NB4 (cell line): ENCODE measurements at places on chromosomes 4 and X.

GRCh38 chrX:123324625-123325024 is 140.5 kb downstream of the GRIA3 start:
- no peak for DNase-seq

- no peak for DNase-seq
Measured at GRCh38 chr4:6641971-6642320, 1.5 kb downstream of the MRFAP1 start.

DNA sequence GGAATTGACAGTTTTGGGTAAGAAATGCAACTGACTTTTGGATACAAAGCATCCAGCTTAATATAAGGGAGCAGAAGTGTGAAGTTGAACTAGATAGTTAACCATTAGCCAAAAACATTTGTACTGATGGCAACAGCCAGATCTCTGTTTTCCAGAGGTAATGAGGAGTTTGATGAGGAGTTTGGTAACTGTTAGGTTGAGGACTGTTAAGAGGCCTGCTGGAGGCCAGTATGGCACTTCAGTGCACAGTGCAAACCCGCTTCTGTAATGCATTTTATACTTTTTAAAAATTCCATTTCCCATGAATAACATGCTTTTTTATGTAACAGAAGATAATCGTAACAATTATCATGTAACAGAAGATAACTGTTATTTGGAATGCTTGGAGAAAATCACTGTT is 30.0 kb downstream of the CDKL5 start:
- DNase-seq = no peak

DNA sequence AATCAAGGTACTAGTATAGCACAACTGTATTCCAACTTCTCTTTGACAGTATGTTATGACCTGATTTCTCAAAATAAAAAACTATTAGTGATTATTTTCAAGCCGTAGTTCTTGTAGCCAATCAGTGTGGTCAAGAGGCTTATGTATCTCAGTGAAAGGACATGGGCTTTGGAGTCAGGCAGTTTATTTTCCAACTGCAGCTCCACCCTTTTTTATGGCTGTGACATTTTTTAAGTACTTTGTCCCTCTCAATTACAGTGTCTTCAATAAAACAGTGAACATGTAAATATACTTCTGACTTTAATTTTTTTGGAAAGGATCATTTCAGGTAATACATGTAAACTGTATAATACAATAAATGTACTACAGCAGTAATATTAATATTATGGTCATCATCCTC is 30.0 kb downstream of the HTN1 start:
- DNase-seq = no peak

GRCh38 chr4:53598483-53598882 is 7.2 kb upstream of the LNX1 start:
- no peak for DNase-seq

DNA sequence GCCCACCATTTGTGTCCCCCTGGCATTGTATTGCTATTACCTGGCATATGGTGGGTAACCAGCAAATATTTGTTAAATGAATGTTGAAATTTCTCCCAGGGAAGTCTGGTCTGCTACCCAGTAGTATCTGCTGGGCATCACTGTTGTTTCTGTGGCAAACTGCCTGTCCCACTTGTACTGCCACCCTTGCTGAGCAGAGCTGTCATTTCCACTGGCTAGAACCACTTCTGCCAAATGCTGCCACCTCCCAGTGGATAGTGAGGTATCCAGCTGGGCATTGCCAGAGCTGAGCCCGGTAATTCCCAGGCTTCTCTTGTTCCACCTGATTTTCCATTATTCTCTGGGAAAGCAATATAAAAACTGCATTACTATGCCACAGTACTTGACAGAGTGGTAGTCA is 186.7 kb upstream of the NOCT start:
- DNase-seq = no peak

GRCh38 chr4:81724925-81725329 is 253.2 kb upstream of the RASGEF1B start:
- DNase-seq = no peak

- no peak for DNase-seq
Measured at GRCh38 chr4:145154573-145154972, 25.8 kb downstream of the OTUD4 start.

GRCh38 chr4:84803720-84804119 is 162.8 kb downstream of the WDFY3 start:
- no peak for DNase-seq

- peak; percentile 32 for DNase-seq
Measured at GRCh38 chr4:108834835-108835384, 72.1 kb upstream of the ETNPPL start.

GRCh38 chr4:81634165-81634564 is 162.5 kb upstream of the RASGEF1B start:
- no peak for DNase-seq

DNA sequence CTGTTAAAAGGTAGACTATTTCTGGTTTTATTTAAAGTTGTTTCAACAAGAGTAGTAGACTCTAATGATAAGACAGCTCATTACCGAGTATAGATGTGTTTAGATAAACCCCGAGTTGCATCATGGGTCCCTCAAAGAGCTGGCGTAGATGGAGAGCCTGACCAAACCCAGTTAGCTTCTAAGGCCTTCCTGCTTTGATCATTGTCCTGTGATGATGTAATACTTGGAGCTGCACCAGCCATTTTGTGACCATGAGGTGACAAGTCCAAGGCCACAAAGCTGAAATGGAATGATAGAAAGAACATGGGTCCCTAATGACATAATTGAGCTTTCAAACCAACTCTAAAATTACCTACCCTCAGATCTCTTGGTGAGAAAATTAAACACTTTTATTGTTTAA is 66.6 kb upstream of the TAB3 start:
- DNase-seq = no peak

GRCh38 chr4:185911556-185912064 is 99.6 kb upstream of the SORBS2 start:
- DNase-seq = no peak

GRCh38 chr4:176968094-176968493 is 175.4 kb upstream of the VEGFC start:
- DNase-seq = no peak

DNA sequence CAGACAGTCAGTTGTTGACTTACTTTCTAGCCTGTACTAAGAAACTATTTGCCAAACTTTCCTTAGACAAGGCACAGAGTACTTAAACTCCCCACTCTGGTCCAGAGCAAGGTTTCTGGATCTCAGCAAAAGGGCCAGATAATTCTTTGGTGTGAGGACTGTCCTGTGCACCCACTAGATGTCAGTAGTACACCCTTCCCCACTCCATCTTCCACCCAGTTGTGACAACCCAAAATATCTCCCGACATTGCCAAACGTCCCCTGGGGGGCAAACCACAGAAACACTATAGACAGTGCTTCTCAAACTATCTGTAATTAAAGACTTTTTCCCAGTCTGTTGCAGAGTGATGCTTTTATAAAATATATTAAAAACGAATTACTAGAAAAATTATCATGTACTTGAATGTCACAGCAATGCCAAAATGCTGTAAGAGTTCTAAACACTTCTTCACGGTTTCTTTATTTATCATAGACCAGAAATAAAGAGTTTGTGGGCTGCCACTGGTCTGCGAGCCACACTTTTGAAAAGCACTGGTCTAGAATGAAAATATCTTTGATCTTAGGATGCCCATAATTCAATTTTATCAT is 203.5 kb downstream of the PRDM5 start:
- peak; percentile 57 for DNase-seq

GRCh38 chr4:123283371-123283895 is 113.2 kb upstream of the SPRY1 start:
- DNase-seq = no peak

DNA sequence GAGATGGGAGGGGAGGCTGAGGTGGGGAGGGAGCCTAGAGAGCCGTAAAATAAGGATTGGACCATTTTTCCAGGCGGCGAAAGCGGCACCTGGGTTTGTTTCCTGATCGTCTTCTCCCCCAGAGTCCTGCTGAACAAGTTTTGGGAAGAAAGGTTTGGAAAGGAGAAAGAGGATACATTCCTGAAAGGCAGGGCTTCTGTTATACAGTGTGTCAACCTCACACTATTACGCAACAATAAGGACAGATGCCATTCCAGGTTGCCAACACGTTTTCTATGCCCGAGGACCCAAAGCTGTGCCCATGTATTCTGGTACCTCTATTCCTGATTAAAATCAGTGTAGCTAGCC is 658 bp downstream of the SCOC start:
- DNase-seq = peak; percentile 11

- DNase-seq = no peak
Measured at GRCh38 chr4:17599826-17600225, 14.6 kb upstream of the MED28 start.

DNA sequence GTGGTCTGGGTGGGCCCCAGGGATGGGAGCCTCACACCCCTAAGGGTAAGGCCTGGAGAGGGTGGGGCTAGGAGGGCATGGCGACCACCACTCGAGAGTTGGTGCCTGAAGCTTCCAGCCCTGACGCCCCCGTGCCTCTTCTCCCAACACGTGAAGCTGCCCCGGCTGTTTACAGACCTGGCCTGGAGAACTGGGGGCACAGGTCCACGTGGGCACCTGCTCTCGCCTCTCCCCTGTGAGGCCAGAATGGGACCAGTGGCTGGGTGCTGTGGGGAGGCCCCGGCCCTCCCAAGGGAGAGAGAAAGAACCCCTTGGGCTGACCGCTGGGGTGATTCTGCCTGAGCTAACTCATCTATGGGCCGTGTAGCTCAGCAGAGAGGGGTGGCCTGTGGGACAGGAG is 15.5 kb downstream of the NAT8L start:
- DNase-seq = no peak

- DNase-seq = peak; percentile 42
Measured at GRCh38 chrX:7574325-7574724, 268.6 kb upstream of the VCX start.

GRCh38 chrX:12245650-12246645 is 107.7 kb downstream of the FRMPD4 start:
- no peak for DNase-seq
